Cortex of kidney (tissue), 1 donor: ENCODE measurements at places on chromosomes 16 and 17.

DNA sequence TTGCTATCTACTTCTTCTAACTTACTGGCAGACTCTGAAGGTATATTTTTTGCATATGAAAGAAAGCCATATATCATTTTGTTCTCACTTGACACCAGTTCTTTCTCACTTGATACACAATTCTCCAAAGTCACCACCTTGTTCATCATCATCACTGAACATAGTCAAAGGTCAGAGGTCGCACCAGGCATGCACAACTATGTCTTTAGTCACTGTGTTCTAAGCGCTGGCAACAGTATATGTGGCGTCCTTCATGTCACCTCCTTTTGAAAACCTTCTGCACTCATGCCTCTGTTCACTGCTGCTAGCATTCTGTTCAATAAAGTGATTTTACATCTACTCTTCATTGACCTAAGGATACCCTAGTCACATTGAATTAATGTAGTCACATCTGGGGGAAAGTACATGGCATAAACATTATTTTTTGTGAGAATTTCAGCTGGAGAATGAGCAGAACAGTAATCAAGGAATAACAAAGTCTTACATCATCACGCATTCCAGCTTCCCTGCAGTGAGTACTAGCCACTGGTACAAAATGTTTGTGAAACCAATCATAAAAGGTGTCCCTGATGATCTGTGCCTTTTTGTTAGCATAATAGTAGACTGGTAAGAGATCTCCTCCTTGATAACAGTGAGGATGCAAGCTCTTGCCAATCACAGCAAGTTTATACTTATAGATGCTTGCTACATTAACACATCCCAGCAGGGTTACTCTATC, 20.5 kb upstream of the TBX4 start:
- no peak for DNase-seq

GRCh38 chr16:22337849-22338635, 36.4 kb downstream of the CDR2 start:
- DNase-seq = no peak

GRCh38 chr17:21215935-21216334, 2.0 kb upstream of the TMEM11 start:
- no peak for DNase-seq

DNA sequence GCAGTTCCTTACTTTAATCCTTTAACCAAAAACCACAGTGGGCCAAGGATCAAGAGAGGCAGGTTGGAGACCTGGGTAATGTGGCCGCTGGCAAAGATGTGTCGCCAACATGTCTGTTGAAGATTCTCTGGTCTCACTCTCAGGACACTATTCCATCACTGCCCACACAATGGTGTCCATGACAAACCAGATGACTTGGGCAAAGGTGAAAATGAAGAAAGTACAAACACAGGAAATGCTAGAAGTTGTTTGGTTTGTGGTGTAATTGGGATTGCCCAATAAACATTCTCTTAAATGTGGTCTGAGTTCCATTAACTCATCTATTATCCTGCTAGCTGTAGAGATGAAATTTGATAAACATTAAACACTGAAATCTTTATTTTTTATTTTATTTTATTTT, 43.3 kb downstream of the SALL1 start:
- DNase-seq = no peak

- no peak for DNase-seq
Measured at GRCh38 chr17:72853440-72854415, 238.8 kb downstream of the SLC39A11 start.

- no peak for DNase-seq
Measured at GRCh38 chr16:1620391-1620790, 8.2 kb downstream of the CRAMP1 start.

GRCh38 chr16:14454391-14454790, 175.7 kb downstream of the PARN start:
- DNase-seq = no peak

DNA sequence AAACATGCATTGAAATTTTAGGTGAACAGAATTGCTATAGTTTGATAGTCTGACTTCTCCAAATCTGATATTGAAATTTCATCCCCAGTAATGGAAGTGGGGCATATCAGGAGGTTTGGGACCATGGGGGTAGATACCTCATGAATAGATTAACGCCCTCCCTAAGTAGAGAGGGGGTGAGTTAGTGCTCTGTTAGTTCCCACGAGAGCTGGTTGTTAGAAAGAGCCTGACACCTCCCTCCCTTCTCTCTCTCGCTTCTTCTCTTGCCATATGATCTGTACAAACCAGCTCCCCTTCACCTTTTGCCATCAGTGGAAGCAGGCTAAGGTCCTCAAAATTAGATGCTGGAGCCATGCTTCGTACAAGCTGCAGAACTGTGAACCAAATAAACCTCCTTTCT, 78.8 kb downstream of the BRIP1 start:
- DNase-seq = no peak

GRCh38 chr17:2237950-2238349, 65.6 kb downstream of the SMG6 start:
- DNase-seq = no peak

GRCh38 chr16:22388101-22388644, 13.8 kb upstream of the CDR2 start:
- no peak for DNase-seq

GRCh38 chr16:12431561-12431960, 372.1 kb downstream of the CPPED1 start:
- DNase-seq = no peak

DNA sequence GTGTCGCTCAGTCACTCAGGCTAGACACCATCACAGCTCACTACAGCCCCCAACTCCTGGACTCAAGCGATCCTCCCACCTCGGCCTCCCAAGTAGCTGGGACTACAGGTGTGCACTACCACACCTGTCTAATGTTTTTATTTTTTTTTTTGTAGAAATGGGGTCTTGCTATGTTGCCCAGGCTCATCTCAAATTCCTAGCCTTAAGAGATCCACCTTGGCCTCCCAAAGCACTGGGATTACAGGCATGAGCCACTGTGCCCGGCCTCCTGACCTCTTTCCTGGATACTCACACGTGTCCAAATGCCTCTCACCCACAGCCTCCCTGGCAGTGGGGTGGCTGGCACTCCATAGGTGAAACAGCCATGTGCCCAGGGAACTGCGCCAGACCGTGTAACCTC, 17.5 kb downstream of the CAMKK1 start:
- no peak for DNase-seq

DNA sequence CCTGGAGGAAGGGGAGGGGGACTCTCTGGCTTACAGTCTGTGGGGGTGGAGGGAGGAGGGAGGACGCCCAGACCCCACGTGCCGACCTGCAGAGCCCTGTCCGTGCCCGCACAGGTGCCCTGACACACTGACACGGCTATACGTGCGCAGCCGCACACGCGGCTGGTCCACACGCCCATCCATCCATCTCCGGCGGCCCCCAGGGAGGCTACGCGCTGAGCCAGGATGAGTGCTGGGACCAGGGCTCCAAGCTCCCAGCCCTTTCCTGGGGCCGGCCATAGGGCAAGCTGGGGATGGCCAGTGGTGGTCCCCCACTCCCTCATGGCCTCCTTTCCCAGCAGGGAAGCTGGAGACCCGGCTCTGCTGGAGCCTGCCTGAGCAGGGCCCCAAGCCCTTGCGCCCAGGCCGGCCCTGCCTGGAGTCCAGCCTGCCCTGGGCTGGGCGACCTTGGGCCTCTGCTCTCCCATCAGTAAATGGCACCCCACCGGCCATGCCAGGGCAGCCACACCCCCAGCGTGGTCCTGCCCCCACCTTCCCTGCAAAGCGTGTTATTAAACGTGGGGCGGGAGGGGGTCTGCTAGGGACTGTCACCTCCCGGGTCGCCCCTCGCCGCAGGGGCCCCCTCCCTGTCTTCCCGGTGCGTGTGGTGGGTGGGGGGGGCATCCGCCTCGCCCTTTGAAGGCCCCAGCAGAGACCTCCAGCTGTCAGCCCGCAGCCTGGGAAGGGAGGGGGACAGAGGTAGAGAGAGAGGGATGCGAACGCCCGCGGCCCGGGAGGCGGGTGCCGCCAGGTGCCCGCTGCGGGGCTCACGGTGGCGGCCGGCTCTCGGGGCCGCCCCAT, 863 bp downstream of the CASKIN1 start:
- DNase-seq = no peak

DNA sequence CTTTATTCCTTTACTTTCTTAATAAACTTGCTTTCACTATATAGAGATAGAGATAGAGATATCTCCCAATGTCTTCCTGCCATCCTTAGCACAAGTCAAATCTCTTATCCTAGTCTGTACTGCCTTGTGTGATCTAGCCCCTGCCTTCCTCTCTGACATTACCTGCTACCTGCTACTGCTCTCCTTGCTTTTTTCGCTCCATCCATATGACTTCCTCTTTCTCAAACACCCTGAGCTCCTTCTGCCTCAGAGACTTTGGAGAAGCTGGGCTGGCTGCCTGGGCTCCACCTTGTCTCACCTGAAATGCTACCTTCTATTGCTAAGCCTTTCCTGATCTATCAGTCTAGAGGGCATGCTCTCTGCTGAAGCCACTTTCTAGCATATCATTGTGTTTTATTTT, 24.7 kb upstream of the WSB1 start:
- DNase-seq = no peak

GRCh38 chr16:87057211-87057881, 259.8 kb downstream of the C16orf95 start:
- no peak for DNase-seq

GRCh38 chr16:89174877-89175276, 3.3 kb downstream of the CDH15 start:
- DNase-seq = no peak

GRCh38 chr16:276426-277077, 808 bp upstream of the RGS11 start:
- DNase-seq = no peak

DNA sequence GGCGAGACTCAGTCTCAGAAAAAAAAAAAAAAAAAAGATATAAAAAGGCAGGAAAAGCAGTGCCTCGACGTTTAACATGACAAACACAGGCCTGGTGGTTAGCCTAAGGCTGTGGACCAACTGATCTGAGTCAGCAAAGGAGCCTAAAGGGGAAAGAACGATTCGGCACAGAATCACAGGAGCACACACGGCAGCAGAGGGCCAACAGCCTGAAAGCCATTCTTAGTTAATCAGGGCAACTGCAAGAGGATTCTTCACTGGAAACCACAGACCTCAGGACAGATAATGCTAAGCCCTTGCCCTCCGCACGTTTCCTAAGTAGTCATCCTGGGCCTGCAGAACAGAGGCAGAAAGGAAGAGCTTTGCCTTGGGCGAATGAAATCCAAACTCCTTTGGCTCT, 14.7 kb downstream of the TMEM11 start:
- DNase-seq = no peak

DNA sequence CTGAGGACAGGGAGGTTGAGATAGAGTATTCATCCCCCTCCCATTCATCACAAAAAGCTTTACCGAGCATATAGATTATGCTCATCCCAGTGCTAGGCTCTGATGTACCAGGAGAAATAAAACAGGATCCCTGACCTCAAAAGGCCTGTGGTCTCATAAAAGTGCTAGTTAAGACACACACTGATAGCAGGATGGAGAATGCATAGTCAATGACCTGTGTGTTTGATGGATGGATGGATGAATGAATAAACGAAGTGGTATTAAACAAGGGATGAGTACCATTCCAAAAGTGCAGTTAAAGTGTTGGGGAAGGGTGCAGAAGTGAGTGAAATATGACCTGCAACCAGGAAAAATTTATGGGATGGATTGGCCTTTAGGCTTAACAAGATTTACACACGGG, 133.9 kb upstream of the NUDT7 start:
- no peak for DNase-seq

GRCh38 chr17:77312786-77313599, 172.2 kb downstream of the SEC14L1 start:
- no peak for DNase-seq

- no peak for DNase-seq
Measured at GRCh38 chr17:6240001-6240400, 169.8 kb downstream of the WSCD1 start.

DNA sequence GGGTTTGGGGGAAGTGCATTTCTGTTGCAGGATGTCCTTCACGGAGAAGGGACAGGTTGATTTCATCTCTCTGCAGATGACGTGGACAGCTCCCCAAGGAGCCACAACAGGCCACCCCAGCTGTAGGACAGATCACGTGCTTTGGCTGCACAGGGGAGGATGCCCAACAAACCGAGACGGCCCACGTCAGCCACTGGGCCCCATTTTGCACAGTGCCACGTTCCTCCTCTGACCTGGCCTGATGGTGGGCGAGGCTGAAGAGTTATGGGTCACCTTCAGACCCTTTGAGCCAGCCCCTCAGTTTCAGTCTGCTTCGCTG, 9.0 kb upstream of the RHBDL3 start:
- DNase-seq = no peak

GRCh38 chr17:72797142-72797541, 295.3 kb downstream of the SLC39A11 start:
- no peak for DNase-seq

- DNase-seq = no peak
Measured at GRCh38 chr16:1487395-1488053, 1.2 kb downstream of the PTX4 start.

DNA sequence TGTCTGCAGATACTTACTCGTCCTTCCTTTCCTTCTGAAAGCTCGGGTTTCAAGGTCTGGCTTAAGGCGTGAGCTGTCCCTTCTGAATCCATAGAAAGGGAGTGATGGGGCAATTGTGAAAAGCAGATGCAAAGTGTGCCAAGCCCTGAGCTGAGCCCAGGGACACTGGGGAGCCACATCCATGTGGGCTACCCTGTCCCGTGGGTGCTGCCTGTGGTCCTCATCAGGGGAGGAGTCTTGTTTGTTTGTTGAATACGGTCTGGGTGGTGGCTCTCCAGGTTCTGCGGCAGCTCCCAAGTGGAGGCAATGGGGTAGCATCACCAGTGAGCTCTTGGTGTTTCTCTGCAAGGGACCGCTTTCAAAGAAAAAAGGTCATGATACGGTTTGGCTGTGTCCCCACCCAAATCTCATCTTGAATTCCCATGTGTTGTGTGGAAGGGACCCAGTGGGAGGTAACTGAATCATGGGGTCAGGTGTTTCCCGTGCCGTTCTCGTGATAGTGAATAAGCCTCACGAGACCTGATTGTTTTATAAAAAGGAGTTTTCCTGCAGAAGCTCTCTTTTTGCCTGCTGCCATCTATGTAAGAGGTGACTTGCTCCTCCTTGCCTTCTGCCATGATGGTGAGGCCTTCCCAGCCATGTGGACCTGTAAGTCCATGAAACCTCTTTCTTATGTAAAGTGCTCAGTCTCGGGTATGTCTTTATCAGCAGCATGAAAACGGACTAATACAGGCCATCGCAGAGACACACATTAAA, 1.0 kb upstream of the ALG1 start:
- no peak for DNase-seq

DNA sequence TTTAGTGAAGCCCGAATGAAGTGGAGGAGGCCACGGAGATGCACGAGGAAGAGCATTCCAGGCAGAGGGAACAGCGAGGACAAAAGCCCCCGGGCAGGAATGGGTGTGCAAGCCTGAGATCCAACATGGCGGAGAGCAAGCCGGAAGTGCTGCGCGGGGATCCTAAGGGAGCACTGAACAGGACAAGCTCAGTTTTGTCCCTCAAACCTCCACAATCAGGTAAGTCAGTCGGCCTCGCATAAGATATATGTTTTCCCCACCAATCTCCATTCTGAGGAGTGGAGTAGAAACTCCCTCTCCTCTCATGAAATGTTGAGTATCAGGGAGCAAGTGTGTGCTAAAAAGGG, 32.9 kb upstream of the USP22 start:
- DNase-seq = no peak

- DNase-seq = no peak
Measured at GRCh38 chr17:58079300-58080033, 3.8 kb upstream of the DYNLL2 start.
